Muscle of back (tissue), 13 donors: ENCODE measurements at places on chromosomes 1 and 21. TPM values are rescaled to one million over a fixed set of nuclear protein-coding genes. Genes with fewer than 3 reads are reported as not detected.

DNA sequence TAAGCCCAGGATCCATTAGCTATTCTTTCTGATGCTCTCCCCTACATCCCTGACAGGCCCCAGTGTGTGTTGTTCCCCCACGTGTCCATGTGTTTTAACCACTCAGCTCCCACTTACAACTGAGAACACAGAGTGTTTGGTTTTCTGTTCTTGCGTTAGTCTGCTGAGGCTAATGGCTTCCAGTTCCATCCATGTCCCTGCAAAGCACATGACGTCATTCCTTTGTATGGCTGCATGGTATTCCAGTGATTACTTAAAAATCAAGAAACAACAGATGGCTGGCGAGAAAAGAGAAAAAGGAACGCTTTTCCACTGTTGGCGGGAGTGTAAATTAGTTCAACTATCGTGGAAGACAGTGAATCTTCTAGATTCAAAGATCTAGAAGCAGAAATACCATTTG, 556.0 kb downstream of the PTPRC start:
- DNase-seq, result no peak

DNA sequence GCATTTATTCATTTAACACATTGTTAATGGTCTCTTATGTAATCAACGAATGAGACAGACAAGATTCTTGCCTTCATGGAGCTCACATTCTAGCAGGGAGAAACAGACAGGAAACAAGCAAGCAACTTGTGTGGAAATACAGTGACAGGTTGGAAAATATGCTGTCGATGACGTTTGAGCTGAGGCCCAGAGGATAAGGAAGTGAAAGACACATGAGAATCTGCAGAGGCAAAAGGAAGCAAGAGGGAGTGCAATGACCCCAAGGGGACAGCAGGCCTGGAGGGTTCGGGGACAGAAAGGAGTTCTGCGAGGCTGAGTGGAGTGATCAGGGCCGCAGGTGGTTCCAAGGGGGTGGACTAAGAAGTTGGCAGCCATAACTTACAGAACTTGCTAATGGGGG, 60.6 kb upstream of the AKT3 start:
- DNase-seq, result no peak

DNA sequence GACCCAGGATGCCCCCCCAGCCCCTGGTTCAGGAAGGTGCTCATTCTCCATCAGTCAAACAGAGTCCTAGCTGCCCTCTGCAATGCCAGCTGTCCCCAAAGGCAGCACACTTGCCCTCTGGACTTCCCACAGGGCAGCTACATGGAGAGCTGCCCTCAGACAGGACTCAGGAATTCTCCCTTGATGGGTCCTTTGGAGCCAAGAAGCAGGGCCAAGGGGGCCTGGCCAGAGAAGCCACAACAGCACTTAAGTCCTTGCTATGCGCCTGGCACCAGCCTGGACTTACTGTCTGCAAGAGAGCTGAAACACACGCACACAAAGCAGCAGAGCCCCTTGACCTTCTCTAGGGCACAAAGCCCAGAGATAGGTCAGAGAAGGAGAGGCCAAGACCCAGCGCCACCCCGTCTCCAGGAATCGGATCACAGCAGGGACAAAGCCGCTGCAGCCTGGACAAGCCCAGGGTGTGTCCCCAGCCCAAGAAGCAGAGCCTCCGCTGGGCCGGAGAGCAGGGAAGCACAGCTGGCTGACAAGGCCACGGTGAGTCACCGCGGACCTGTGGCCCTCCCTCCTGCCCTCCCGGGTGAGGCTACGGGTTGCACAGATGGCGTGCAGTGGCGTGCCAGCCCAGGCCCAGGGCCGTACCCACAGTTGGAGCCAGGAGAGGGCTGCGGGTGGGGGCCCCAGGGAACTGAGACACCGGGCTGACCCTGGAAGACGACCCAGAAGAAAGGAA, 1.7 kb downstream of the WNT9A start:
- peak; percentile 36 for DNase-seq

GBP4 gene
- 5.8 TPM for polyA plus RNA-seq

- DNase-seq, result no peak
Observed at GRCh38 chr1:14748977-14749376, 150.5 kb downstream of the KAZN start.

- no peak for DNase-seq
Observed at GRCh38 chr1:4212796-4213195, 312.7 kb upstream of the C1orf174 start.

ASCL5 gene
- 0.36 TPM for polyA plus RNA-seq

- DNase-seq, result no peak
Observed at GRCh38 chr1:17791055-17791390, 35.9 kb downstream of the ACTL8 start.

DNA sequence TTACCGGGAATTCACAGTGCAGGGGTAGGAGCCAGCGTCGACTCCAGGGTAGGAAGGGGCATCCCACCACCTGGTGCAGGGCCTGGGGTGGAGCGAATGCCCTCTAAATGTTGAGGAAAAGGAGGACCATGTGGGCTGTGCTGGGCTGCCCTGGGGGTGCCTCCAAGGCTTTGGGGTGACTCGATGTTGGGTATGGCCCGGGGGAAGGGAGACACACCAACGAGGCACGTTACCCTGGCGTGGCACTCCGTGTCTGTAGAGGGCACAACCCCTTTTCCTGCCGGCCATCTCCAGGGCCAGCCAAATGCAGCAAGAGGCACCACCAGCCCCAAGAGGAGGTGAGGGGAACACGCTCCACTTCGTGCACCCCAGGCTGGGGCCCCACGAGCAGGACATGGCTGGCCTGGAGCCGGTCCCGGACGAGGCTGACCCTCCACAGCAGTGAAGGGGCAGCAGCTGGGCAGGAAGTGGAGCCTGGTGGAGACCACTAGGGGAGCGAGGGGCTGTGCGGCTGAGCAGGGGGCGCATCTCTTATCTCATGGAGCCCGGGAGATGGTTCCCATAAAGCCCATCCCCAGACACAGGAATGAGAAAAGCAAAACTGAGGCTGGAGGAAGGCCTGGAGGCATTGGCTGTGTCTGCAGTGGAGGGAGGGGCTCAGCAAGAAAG, 11.2 kb downstream of the ACTRT2 start:
- no peak for DNase-seq

GRCh38 chr1:210232511-210233215, at the start of gene SERTAD4:
Gene SERTAD4 (plus strand): TSS chr1:210232796. CDS start chr1:210237961, 5,165 bp downstream.
- DNase-seq, result peak; percentile 75

DNA sequence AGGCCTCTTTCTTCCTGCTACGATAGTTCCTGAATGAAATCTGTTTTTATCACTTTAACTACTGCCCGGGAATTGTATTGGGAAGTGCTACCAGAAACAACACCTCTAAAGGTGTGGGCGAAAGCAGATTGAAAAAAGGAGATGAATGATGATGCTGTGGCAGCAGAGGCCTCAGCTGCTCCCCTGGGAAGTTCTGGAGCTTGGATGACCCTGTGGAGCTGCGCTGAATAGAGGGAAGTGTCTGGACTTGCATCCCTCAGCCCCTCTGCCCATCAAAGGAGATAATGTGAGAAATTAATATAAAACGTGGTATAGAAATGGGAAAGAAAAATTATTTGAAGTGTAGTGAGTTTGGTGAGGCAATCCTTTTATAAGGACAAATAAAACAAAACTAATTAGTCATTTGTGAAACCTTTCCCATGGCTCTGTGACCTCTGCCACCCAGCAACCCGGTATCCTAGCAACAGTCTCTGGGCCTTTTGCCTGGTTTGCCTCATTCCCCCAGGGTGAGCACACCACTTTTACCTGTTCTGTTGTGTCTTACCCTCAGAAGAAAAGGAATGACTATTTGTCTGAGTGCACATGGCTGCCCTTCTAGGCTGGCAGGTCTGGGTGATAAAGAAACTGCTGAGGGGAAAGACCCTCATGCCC, 21.3 kb downstream of the OVAAL start:
- DNase-seq, result no peak

GRCh38 chr1:175844877-175845276, 101.5 kb upstream of the TNR start:
- DNase-seq, result no peak

- DNase-seq, result peak; percentile 77
Observed at GRCh38 chr1:117709249-117709691, 103.4 kb downstream of the TENT5C start.

C1orf210 gene
- not detected for polyA plus RNA-seq

- no peak for DNase-seq
Observed at GRCh38 chr1:15139654-15140350, 13.7 kb upstream of the TMEM51 start.

- peak; percentile 47 for DNase-seq
Observed at GRCh38 chr21:34367320-34367935, 3.6 kb downstream of the KCNE2 start.

MKNK1 gene
- 21.6 TPM for polyA plus RNA-seq

FAAP20 gene
- 45.9 TPM for polyA plus RNA-seq

GRCh38 chr1:56867491-56867890, 12.9 kb downstream of the C8A start:
- DNase-seq, result no peak

AIRE gene
- polyA plus RNA-seq, result 0.11 TPM

DNA sequence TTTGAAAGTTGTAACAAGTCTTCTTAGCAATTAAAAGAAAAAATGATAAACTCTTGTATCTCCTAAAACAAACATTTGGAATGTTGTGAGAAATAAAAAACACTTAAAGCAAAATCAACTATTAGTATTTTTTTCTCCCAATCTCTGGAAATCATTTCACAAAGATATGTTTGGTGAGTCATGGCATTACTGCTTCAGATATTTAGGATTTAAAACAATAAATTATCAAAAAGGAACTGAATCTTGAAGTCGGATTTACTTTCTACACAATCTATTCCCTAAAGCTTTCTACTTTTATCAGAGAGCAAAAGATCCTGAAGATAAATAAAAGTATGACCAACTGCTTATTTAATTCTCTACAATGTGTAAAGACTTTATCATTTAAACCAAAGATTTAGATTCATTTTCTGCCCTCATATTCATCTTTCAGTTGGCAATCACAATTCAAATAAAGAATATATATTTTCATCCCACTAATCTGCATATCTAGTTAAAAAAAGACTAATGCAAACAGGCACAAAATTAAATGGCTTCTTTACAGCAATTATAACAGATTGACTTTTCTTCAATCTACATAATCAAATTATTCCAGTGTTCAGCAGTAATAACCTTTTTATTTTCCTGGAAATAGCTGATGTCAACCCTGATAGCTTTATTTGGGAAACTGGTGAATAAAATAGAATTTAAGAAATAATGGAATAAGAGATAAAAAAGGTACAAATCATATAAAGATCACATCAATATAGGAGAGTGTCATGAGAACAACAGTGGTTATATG, 230.0 kb downstream of the COP1 start:
- DNase-seq, result no peak

DNA sequence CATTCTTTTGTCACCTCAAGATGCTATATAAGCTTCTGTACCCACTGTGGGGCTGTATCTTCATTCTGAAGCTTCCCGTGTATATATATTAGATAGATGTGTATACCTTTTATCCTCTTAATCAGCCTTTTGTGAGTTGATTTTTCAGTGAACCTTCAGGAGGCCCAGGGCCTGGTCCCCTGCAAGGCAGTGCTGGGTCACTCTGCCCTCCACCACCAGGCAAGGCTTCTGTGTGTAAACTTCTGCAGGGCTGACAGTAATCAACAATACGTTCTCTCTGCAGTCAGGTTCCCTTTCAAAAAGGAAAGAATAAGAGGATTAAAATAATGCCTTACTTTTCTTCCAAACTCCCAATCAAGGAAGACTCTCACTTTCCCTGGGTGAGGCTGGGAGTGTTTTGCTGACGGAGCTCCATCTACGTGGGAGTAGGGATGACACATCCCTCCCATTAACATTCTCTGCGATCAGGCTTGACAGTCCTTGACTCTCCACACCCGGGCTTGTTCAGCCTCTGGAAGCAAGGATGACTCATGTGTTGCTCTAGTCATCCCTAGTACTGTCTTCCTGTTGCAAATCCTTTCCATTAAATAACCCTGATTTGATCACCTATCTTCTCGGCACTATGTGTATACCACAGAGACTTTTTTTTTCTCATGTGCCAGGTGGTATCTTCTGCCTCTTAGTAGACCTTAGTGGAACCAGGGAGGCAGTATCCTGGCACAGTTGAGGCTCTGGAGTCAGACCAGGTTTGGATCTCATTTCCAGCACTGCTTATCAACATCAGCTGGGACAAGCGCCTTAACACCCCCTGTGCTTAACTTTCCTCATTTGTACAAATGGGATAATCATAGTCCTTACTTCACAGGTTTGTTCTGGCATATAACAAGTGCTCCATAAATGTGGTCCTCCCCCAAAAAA, 70.3 kb upstream of the KCNK1 start:
- DNase-seq, result no peak

- peak; percentile 82 for DNase-seq
Observed at GRCh38 chr1:234608025-234608910, 1.7 kb downstream of the IRF2BP2 start.
